Fibroblast of skin of left biceps (primary cell): ENCODE measurements at places on chromosomes 4 and X.

DNA sequence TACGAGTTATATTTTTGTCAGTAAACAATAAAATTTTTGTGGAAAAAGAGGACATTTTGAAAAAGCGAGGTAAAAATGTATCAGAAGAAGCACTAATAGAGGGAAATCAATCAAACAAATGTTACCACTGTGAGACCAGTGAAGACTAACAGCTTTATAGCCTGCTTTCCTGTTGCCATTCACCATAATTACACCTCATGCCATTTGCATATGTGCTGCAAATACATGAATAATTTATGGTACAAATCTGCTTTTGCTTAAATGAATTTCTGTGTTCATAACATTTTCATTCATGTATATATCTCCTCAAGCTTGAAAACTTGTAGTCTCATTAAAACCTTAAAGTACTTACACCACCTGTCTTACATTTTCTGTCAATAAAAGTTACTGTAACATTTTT is 830.8 kb downstream of the ADGRL3 start:
- no peak for DNase-seq

GRCh38 chr4:68259191-68259590 is 13.7 kb upstream of the TMPRSS11B start:
- no peak for DNase-seq

DNA sequence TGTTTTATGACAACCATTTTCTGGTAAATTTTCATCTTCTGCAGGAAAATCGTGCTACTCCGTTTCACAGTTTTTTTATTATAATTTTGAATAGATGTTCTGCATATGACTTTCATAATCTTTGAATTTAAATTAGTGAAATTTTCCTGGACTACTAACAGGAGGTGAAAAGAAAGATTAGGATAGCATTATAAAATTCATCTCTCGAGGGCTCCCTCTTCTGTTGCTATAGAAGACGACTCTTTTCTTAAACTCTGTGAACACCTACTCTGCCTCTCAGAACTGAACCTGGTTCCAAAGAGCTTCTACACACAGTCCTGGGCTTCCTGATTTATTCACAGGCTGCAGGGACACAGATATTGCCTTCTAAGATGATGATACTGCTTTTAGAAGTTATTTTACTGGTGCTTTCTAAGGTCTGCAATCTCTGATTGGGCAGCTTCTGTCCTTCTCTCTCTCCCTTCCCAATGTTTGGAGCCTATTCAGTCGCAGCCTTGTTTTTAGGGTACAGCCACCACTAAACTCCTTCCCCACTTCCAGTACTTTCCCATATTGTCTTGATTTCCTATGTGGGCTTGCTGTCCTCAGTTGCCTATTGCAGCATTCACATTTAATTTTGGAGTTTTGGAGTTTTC is 10.1 kb upstream of the SAP30 start:
- DNase-seq: no peak

DNA sequence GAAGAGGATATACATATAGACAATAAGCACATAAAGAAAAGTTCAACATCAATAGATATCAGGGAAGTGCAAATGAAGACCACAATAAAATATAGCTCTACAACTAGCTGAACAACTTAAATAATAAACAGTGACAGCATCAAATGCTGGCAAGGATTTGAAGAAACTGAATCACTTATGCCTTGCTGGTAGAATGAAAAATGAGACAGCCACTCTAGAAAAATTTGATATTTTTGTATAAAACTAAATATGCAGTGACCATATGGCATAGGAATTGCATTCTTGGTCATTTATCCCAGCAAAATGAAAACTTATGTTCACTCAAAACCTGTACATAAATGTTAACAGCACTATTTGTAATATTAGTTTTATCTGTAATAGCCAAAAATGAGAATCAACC is 1102.0 kb downstream of the C4orf33 start:
- DNase-seq: no peak

DNA sequence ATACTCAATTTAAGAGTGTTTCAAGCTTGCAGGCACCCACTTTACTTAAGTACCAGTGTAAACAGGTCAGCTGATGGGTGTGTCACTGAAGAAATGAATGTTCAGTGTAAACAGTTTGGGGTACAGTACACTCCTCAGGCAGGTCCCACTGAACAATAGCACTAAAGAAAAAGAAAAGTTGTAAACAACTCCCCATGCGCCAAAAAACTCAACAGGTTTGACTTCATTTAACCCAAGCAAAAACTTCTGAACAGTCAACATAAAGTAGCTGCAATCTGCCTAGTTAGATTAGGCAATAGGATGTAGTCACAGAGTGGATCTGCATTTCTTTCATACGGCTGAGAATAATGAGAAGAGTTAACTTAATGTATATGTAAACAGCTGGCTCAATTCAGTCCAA is 93.2 kb downstream of the FAM13A start:
- DNase-seq: no peak

GRCh38 chrX:147763131-147763530 is 148.6 kb upstream of the FMR1 start:
- DNase-seq: no peak

- DNase-seq: no peak
Observed at GRCh38 chr4:81573840-81574239, 102.1 kb upstream of the RASGEF1B start.

- DNase-seq: peak; percentile 34
Observed at GRCh38 chrX:107823456-107823855, 2.2 kb upstream of the MID2 start.

GRCh38 chrX:129650183-129650689 is 4.5 kb downstream of the APLN start:
- no peak for DNase-seq

DNA sequence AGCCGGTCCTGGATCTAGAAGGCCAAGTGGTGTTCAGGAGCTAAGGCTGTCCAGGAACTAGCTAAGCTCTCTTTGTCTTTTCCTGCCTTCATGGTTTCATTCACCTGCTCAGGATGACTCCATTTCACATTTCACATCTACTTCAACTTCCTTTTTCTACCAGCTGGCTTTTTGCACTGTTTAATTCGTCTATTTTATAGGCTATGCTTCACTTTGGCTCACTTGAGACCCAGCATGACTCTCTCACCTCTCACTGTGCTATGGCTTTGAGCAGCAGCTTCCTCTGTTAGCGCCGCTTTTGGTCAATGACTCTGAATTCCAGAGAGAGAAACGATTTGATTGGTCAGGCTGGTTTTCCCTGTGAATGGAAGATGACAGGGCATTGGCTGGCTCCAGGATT is 213.5 kb upstream of the CLNK start:
- no peak for DNase-seq

DNA sequence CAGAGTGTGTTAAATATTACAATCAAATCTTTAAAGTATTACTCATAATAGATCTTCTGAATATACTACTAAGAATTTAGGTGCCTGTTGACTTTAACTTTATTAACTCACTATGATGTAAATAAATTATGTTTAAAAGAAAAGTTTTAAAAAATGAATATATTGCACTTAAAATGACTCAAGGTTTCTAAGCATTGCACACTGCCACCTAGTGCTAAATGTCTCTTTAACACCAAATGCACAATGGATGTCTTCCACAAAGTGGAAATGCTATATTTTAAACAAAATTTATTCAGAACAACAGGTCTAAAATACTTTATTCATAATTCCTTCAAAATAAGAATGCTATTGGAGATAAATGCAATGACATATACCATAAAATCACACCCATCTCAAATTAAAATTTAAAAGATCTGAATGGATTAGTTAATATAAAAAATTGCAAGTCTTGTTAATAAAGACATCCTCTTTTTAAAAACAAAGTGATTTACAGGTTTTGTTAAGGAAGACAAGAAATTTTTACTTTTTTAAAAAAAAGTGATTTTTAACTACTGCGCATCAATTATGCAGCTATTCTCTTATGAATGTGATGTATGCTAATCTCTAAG is 5.5 kb downstream of the INPP4B start:
- DNase-seq: no peak

- no peak for DNase-seq
Observed at GRCh38 chr4:139085141-139085540, 69.6 kb downstream of the NOCT start.

DNA sequence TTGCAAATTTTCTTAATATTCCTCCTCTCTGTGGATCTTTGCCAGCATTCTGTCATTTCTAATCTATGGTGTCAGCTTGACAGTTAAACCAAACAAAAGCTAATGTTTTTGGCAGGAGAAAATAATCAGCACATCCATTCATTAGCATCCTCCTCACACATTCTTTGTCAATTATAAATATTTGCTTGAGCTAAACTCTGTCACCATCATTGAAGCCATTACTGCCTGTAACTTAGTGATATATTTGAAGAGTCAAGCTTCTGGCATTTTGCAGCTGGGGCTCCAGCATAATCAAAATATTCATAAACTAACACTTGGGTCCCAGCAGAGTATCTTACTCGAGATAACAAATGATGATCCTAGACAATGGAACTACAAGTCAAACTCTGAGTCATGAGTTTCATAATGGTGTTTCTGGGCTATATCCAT is 126.1 kb downstream of the EIF4E start:
- DNase-seq: no peak

DNA sequence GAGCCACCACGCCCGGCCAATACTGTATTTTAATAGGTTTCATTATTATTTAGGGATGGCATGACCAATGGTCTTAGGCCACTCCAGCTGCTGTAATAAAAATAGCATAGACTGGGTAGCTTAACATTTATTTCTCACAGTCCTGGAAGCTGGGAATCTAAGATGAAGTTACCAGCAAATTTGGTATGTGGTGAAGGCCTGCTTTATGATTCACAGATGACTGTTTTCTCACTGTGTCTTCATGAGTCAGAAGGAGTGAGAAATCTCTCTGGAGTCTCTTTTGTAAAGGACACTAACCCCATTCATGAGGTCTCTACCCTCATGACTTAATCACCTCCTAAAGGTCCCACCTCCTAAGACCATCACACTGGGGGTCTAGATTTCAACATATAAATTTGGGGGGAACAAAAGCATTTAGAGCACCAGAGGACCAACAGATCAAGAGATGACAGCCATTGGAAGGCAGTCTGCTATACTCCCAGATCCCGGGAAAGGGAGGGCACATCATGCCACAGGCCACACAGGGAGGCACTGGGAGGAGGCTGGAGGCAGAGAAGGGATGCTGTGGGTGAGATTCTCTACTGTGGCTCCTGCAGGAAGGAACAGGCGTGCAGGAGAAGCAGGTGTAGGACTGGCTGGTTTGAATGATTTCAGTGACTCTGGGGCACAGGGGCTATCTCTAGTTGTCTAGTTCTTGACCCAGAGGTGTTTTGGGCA is 335.8 kb upstream of the SFRP2 start:
- peak; percentile 62 for DNase-seq

- DNase-seq: no peak
Observed at GRCh38 chr4:151712777-151713176, 48.0 kb downstream of the GATB start.

- DNase-seq: peak; percentile 57
Observed at GRCh38 chrX:153476666-153477363, 6.4 kb upstream of the HAUS7 start.

- no peak for DNase-seq
Observed at GRCh38 chrX:34300871-34301270, 168.8 kb upstream of the FAM47A start.

DNA sequence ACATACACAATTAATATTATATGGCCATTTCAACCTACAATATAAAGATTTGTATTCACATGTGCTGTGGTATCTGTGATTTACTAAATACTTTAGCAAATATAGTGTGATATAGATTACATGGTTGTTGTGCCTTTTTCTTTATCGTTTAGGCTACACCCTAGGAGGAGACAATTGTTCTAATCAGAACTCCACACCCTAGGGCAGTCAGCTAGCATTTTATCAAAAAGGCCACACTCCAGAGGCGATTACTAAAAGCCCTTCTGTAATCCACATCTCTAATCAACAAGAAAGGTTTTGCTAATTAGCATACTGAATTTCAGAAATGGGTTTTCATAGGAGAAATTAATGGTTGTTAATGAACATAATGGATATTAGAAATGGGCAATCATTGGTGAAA is 319.5 kb upstream of the NOCT start:
- DNase-seq: no peak

GRCh38 chr4:6951880-6952381 is 42.3 kb downstream of the TBC1D14 start:
- no peak for DNase-seq

- no peak for DNase-seq
Observed at GRCh38 chrX:41933546-41933945, 10.2 kb upstream of the CASK start.
